Activated T-helper 1 cell treated with anti-CD3 and anti-CD28 coated beads, Interleukin-12 subunit alpha, Interleukin-12 subunit beta, Interleukin-2, Interleukin-4 antibody, amounts not matched to agents 30 ng/mL and 10 ng/mL and 1 ng/mL, durations not matched to agents 14 hours and 24 hours and 36 hours (primary cell): ENCODE measurements at places on chromosomes 5 and 9. TPM values are rescaled to one million over a fixed set of nuclear protein-coding genes. Genes with fewer than 3 reads are reported as not detected.
A peak's percentile ranks its signal among the peaks of the same experiment; 100 is the strongest.

Gene ARID3C
- total RNA-seq, result 0.23 TPM in 1 of 2 replicates, not detected in the other

Gene UCK1
- total RNA-seq, result 26.9 and 28.0 TPM in 2 replicates

DNA sequence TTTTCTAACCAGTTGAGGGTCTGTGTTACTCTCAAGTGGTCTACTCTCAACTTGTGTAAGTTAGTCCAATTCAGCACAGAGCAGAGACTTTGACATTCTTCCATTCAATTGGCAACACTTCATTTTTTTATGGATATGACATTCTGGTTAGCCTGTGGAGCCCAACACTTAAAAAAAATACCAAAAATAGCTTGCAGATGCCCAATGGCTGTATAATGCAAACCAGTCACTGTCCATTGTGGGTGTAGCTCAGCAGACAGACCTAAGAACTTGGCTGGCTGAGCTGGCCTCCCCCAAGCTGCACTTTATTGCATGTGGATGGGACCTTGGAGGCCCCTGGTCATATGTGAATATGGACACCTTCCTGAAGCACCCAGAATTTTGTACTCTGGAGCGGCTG is 103.2 kb downstream of the DPYSL3 start:
- no peaks in the 10 kb centered on the region for H3K4me1 ChIP-seq
- H3K27me3 ChIP-seq, result no peaks in the 10 kb centered on the region
- no peak overlapping the region for H3K4me3 ChIP-seq
- H3K27ac ChIP-seq, result no peak overlapping the region

Gene SHISAL2B
- total RNA-seq, result not detected in 2 replicates

Gene GFI1B
- not detected in 2 replicates for total RNA-seq

DNA sequence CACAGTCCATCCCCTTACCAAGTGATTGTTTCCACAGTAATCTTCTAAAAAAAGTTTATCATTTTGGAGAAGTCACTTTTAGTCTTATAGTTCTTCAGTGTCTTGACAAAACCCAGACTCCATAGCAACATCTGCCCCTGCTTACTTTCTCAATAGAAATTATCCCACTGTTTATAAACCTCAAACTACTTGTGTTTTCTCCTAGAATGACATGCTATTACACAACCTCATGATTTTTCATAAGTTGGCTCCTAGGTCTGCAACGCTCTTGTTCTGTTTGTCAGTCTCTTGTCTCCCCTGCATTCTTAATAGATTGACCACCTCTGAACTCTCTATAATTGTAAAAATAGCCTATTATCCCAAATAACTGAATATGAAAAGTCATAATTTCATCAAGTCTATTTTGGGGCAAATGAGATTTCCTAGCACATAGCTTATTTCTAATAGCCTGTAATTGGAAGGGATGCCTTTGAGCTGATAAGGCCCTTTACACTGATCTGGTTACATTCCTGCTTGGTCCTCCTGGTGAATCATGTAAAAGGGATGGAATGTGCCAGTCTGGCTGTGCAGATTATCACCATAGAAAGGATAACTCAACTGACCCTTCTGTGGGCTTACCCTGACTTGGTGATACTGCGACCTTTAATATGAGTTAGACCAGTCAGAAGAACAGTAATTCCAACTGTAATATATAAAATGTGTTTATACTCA is 69.6 kb downstream of the CHSY3 start:
- no peaks in the 10 kb centered on the region for H3K4me1 ChIP-seq
- H3K27ac ChIP-seq, result no peak overlapping the region
- no peak for DNase-seq
- H3K36me3 ChIP-seq, result no peaks in the 10 kb centered on the region
- no peaks in the 10 kb centered on the region for H3K27me3 ChIP-seq
- H3K4me3 ChIP-seq, result no peak overlapping the region

- no peaks in the 10 kb centered on the region for H3K4me1 ChIP-seq
- H3K27ac ChIP-seq, result no peak overlapping the region
- no peak for DNase-seq
- no peak overlapping the region for H3K4me3 ChIP-seq
- no peaks in the 10 kb centered on the region for H3K27me3 ChIP-seq
- H3K36me3 ChIP-seq, result no peaks in the 10 kb centered on the region
Measured at GRCh38 chr5:140595538-140596300, 31.1 kb downstream of the SLC35A4 start.

- H3K36me3 ChIP-seq, result no peaks in the 10 kb centered on the region
- no peak overlapping the region for H3K27ac ChIP-seq
- no peak overlapping the region for H3K4me3 ChIP-seq
- DNase-seq, result no peak
- H3K4me1 ChIP-seq, result no peaks in the 10 kb centered on the region
Measured at GRCh38 chr9:3215658-3216057, 310.1 kb downstream of the RFX3 start.

- DNase-seq, result no peak
- H3K27me3 ChIP-seq, result no peaks in the 10 kb centered on the region
- H3K36me3 ChIP-seq, result no peaks in the 10 kb centered on the region
- no peaks in the 10 kb centered on the region for H3K4me1 ChIP-seq
- no peak overlapping the region for H3K4me3 ChIP-seq
Measured at GRCh38 chr9:111144741-111145140, 106.5 kb upstream of the LPAR1 start.

Gene SLC25A25
- 13.4 and 13.5 TPM in 2 replicates for total RNA-seq

Gene SLC23A1
- total RNA-seq, result 1.4 and 1.5 TPM in 2 replicates

DNA sequence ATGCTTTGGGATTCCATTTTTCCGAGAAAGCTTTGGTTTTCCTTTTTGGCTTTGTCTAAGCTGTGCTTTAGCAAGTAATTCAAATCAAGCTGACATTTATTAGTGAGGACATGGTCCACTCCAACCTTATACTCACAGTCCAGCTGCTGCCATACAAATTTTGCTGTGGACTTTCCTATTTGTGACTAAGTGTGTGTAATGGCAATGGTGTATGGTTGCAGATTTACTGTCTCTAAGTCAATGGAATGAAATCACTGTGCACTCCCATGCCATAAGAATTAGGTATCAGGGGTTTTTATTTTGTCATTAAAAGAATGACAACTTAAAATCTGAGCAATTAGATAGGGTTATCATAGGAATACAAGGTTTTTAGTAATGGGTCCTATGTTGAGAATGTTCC is 530.0 kb downstream of the CCDC171 start:
- H3K27me3 ChIP-seq, result no peaks in the 10 kb centered on the region

- no peaks in the 10 kb centered on the region for H3K27me3 ChIP-seq
- DNase-seq, result peak; percentile 22
- no peak overlapping the region for H3K4me3 ChIP-seq
- H3K27ac ChIP-seq, result no peak overlapping the region
Measured at GRCh38 chr5:43389679-43390329, 22.4 kb downstream of the CCL28 start.

Gene C9orf153
- 0.34 TPM in 1 of 2 replicates, not detected in the other for total RNA-seq

Gene SDHA
- 135 TPM in 2 replicates for total RNA-seq

Gene BAAT
- total RNA-seq, result 0.08 TPM in 1 of 2 replicates, not detected in the other

Gene FOXI1
- total RNA-seq, result not detected in 2 replicates

Gene PHF24
- total RNA-seq, result 0.08 and 0.12 TPM in 2 replicates

GRCh38 chr9:77750981-77751340 is 102.8 kb upstream of the GNA14 start:
- H3K27me3 ChIP-seq, result no peaks in the 10 kb centered on the region
- no peak overlapping the region for H3K4me3 ChIP-seq
- no peak overlapping the region for H3K27ac ChIP-seq

Gene PAEP
- total RNA-seq, result not detected in 2 replicates

- H3K36me3 ChIP-seq, result no peaks in the 10 kb centered on the region
- H3K27ac ChIP-seq, result no peak overlapping the region
- H3K27me3 ChIP-seq, result no peaks in the 10 kb centered on the region
- DNase-seq, result no peak
- peaks cover 10% of the 10 kb centered on the region for H3K4me1 ChIP-seq
- H3K4me3 ChIP-seq, result no peak overlapping the region
Measured at GRCh38 chr9:131308452-131308851, 18.9 kb downstream of the PLPP7 start.

DNA sequence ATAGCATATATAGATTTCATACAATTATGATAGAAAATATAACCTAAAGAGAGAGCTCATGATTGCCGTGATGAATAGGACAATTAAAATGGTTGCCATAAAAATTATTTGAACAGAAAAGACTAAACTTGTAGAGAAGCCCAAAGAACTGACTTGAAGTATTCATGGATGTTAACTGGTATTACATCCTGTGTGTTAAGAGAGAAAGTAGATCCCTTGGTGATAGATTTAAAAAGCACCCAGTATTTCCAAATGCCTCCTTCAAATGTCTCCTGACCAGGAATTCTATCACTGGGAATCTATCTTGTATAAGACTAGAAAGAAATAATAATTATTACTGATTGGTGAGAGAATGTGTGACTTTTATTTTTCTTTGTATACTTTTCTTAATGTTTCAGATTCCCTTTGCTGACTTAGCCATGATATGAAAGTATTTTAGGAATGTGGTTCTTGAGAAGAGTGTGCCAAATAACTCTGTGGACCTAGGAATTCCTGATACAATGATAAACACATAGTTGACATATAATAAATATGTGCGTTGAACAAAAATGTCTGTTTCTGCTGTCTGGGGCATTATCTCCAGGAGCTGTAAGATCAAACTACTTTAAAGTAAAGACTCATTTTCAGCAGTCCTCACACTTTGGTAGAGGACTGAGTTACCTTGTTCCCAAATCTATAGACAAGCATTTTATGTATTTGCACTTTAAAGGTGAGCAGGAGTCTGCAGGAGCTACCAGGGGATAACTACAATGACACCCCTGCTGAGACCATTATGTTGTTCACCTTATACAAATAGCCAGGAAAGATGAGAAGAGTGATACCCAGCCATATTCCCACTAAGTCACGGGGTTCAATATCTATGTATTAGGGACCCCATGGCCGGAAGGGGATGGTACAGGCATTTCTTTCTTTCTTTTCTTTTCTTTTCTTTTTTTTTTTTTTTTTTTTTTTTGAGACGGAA is 211.1 kb upstream of the TLE4 start:
- H3K4me3 ChIP-seq, result no peak overlapping the region
- no peaks in the 10 kb centered on the region for H3K36me3 ChIP-seq
- no peaks in the 10 kb centered on the region for H3K4me1 ChIP-seq

- H3K27me3 ChIP-seq, result peaks cover 13% of the 10 kb centered on the region
- no peaks in the 10 kb centered on the region for H3K4me1 ChIP-seq
- no peak for DNase-seq
- H3K36me3 ChIP-seq, result no peaks in the 10 kb centered on the region
- no peak overlapping the region for H3K4me3 ChIP-seq
Measured at GRCh38 chr5:172299916-172300439, 16.4 kb upstream of the UBTD2 start.

- H3K4me3 ChIP-seq, result no peak overlapping the region
- H3K27me3 ChIP-seq, result peaks cover 1% of the 10 kb centered on the region
- H3K36me3 ChIP-seq, result no peaks in the 10 kb centered on the region
- no peak for DNase-seq
Measured at GRCh38 chr5:179319123-179319522, 26.1 kb downstream of the ADAMTS2 start.

DNA sequence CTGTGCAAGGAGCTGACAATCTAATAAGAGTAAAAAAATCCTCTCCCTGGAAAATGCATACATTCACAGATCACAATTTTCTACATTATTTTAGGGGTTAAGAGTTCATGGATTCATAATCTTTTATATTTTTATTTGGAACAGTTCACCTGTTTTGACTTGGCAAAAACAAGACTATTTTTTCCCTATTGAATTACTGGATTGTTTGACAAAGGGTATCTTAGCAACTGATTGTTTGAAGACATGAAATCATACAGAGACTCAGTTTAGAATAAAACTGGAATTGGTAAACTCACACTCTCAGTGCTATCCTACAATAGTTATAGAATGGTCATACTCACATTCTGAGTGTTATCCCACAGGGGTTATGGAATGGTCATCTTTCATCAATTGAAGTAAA is 358.2 kb upstream of the PTGER4 start:
- H3K36me3 ChIP-seq, result no peaks in the 10 kb centered on the region
- peaks cover 22% of the 10 kb centered on the region for H3K4me1 ChIP-seq
- no peak overlapping the region for H3K4me3 ChIP-seq
- no peaks in the 10 kb centered on the region for H3K27me3 ChIP-seq
- no peak overlapping the region for H3K27ac ChIP-seq
- DNase-seq, result no peak

Gene CATSPER3
- 0.41 and 0.81 TPM in 2 replicates for total RNA-seq

DNA sequence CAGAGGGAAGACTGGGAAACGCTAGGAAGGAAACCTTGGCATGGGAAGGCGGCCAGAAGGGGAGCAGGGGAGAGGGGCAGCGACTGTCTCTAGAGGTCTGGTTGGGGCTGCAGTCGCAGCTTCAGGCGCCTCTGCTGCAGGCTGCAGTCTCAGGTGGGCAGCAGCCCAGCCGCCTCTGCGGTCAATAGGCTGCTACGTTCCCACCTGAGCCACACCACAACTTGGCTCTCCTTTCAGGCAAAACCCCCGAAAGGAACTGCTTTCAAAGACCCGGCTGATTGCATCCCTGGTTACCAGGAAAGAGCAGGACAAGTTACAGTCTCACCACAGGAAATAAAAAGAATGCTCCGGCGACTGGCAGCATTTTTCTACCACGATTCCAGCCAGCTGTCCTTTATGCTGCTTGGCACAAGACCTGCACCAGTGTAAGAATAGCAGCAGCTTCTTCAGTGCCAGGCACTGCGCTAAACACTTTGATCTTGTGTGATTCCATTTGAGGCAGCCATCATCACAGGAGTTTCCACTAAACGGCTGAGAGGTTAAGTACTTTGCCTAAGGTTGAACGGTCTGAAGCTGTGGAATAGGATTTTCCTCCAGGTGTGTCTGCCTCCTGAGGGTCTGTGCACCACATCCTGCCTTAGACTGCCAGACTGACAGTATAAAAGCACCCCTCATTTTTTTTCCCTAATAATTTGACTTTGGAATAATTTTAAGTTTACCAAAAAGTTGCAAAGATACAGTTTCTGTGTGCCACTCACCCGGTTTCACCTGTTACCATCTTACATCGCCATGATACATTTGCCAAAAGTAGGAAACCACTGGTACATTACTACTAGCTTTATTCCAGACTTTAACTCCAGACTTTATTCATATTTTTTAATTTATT is 7.5 kb downstream of the RPS14 start:
- H3K36me3 ChIP-seq, result peaks cover 36% of the 10 kb centered on the region
- H3K27me3 ChIP-seq, result peaks cover 2% of the 10 kb centered on the region
- peak overlapping the region; percentile 25 for H3K27ac ChIP-seq
- DNase-seq, result no peak

DNA sequence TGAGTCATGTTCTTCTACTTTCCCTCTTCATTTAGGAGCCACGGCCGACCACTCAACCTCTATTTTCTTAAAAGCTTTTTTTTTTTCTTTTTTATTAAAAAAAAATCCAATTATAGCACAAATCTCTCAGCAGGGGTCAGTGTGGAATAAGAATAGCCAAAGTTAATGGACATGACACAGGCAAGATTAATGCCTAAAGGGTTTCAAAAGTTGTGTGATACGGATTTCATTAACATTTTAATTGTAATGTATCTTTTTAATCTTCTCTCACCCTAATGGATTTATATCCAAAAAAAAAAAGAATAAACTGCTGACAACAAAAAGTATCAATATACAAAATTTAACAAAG is 5.4 kb downstream of the NACC2 start:
- no peak overlapping the region for H3K27ac ChIP-seq
- no peaks in the 10 kb centered on the region for H3K36me3 ChIP-seq
- DNase-seq, result no peak
- H3K27me3 ChIP-seq, result peaks cover 8% of the 10 kb centered on the region

Gene C7
- not detected in 2 replicates for total RNA-seq

Gene PDZD2
- not detected in 2 replicates for total RNA-seq
